ENCODE measurements at places on chromosomes 3 and 15.

- DNase-seq: no peak
These were observed 89.2 kb upstream of the RAP2B start for GRCh38 chr3:153072856-153073255.

- DNase-seq: no peak
These were observed 32.9 kb downstream of the GHSR start for GRCh38 chr3:172415323-172415722.

GRCh38 chr15:60419753-60420152 is 22.0 kb upstream of the ANXA2 start:
- DNase-seq: no peak

DNA sequence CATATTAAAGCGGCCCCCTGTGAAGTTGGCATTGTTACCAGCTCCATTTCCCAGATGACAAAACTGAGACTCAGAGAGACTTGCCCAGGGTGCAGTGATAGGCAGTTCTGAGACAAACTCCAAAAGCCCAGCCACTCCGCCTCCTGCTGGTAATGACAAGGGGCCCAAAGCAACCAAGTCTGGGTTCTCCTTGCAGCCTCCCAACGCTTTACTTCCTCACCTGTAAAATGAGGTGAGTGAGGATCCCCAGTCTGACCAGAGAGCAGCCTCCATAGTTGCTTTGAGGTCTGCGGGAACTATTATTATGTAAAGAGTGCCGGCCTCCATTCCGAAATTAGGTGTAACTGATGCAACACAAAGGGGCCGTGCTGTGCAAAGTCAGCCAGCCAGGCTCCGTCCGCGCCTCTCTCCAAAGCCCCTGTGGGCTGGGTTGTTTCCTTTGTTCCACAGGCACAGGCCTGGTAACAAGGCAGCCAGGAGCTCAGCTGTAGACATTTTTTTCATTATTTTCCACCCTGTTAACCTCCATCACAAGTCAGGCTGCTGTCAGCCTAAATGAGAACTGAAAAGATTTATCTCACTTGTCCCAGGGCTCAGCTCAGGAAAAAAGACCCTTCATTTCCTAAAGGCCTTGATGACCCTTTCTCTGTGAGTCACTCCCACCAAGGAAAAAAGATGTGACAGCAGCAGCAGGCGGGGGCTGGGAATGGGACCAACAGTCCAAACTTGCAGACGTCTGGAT is 139.1 kb upstream of the RAD18 start:
- no peak for DNase-seq

GRCh38 chr3:170739410-170739809 is 130.6 kb downstream of the RPL22L1 start:
- no peak for DNase-seq

GRCh38 chr15:32986147-32986546 is 208.4 kb downstream of the FMN1 start:
- no peak for DNase-seq

DNA sequence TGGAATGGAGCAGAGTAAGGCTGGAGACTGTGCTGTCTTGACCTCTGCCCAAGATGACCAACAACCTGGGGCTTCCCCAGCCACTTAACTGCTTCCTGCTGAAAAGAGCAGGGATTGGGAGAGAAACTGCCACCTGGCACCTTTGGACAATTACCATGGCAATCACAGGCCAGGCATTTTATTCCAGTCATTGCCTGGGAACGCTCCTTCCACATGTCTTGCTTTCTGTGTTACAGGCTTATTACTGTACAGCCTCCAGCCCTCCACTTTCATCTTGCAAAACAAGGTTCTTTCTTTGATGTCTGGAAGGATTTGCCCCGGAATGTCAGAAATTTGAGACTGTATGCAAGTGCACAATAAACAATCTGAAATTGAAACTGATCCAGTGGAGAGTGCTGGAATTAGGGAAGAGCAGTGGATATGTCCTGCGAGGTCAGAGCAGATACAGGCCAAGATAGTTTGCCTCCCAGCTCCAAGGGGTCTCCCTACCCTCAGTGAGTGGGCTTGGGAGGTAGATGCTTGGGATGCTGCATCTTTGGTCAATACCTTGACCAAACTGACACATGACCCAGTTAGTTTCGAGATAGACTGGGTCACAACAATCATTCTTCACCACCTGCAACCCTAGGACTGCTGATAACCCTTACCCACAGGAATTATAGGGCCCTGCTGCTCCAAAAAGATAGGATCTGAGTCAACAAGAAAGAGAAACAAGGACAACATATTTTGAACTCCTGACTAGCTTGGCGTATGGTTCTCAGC is 2.7 kb downstream of the PPP1R14D start:
- no peak for DNase-seq

- DNase-seq: no peak
These were observed 233.5 kb downstream of the MYRIP start for GRCh38 chr3:40042752-40043443.

DNA sequence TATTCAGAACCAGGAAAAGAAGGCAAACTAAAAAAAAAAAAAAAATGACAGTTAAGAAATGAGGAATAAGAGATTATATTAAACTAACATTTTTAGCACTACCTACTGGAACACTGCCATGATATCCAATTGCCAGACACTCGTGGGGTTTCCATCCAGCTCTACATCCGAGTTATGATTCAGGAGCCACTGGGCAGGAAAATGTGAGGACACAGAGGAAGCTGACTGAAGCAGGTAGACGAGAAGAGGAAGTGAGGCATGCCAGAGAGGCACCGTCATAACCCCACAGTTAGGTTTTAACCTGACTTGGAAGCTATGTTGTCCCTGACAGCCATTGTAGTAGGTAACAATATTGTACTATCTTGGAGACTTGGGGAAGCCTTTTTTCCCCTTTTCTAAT is 495.0 kb downstream of the NLGN1 start:
- no peak for DNase-seq

- no peak for DNase-seq
These were observed 523.7 kb upstream of the PROK2 start for GRCh38 chr3:72308641-72309040.

DNA sequence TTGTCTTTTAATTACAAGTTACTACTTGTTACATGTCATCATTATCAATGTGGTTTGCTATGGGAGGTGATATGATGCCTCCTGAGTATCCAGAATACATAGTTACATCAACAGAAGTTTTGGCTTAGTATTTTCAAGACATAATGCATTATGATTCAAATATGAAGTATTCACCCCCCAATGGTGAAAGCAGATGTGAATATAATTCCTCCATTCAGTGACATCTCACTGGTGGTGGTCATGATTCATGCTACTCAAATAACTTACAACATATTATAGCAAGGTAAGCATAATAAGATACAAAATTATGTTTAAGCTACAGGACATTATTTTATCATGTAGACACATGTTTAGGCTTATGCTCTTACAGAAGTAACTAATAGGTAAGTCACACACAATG is 34.9 kb upstream of the TTBK2 start:
- no peak for DNase-seq

DNA sequence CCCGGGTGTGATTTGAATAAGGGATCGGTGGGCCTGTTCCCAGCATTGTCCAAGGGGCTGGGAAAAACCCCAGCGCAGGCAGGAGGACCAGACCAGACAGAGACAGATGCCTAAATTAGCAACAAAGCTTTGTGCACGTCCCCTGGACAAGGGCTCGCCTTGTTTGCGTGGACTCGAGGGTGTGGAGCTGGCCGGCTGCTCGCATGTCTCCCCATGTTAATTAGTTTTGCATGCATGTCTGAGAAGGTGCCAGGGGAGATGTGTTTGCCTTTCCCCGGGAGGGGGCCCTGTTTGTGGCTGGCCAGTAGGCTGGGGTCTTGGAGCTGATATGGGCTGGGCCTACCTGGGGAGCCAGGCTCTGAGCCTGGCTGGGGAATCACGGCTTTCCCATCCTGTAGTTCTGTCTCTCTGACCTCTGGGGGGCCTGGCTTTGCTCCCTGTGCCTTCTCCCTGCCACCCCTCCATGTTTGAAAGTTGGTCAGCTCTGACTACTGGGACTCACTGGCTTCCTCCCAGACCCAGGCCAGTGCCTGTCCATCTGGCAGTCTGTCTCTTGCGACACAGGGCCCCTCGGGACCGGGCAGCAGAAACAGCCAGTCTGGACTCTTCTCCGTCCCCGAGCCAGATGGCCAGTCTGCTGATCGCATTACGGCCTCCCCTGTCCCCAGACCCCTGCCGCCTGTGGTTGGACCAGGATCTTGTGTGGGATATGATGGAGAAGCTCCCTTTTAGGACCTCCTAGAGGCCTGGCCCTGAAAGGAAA is 55.4 kb upstream of the POLG start:
- DNase-seq: no peak

GRCh38 chr3:12489368-12489767 is 5.1 kb downstream of the TSEN2 start:
- no peak for DNase-seq

DNA sequence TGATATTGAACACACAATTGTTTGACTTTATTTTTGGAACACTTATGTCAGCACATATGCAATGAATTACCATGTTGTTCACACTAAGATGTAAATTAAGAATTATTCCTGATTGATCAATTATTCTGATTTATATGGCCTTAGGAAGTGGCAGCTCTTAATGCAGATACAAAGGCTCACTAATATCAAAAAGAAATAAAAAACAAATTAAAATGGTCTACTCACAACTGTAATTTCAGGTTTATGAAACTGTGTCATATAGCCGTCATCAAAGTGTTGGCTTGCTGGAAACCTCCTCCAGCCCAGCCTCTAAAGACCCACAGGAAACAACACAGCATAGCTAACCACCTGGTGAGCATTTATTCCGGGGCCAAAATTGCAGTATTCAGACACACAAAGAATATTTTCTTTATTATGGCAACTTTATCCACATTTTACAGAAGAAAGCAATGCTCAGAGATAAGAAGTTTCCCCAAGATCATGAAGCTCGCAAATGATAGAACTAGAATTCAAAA is 33.4 kb downstream of the PDZRN3 start:
- no peak for DNase-seq

- no peak for DNase-seq
These were observed 44.2 kb downstream of the GSK3B start for GRCh38 chr3:120049881-120050539.

- no peak for DNase-seq
These were observed 34.6 kb upstream of the FGD5 start for GRCh38 chr3:14784087-14784681.

All from mucosa of gallbladder (tissue), 1 donor.